Activated T-helper 2 cell treated with anti-CD3 and anti-CD28 coated beads, Interferon-gamma antibody, Interleukin-2, Interleukin-4, amounts not matched to agents 10 μg/mL and 5 μg/mL and 100 μg/mL, durations not matched to agents 14 hours and 24 hours and 36 hours (primary cell): ENCODE measurements at places on chromosomes 7 and 10.

GRCh38 chr10:72597897-72598296 is 28.0 kb downstream of the MICU1 start:
- DNase-seq = no peak

DNA sequence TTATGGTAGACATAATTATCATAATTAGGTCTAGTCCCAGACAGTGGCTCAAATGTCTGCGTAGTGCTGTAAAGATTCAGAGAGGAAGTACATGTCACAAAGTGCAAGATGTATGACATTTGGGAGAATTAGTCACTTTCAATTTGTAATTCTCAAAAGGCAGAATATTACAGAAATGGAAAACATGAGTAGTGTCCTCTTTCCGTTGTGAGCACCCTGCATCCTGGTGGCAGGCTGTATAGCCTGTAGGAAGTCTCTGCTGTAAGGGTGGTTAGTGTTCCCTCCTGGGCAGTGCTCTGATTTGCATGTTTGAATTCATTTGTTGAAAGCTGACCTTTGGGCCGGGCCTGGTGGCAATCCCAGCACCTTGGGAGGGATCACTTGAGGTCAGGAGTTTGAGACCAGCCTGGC is 17.0 kb downstream of the CDK14 start:
- DNase-seq = no peak

DNA sequence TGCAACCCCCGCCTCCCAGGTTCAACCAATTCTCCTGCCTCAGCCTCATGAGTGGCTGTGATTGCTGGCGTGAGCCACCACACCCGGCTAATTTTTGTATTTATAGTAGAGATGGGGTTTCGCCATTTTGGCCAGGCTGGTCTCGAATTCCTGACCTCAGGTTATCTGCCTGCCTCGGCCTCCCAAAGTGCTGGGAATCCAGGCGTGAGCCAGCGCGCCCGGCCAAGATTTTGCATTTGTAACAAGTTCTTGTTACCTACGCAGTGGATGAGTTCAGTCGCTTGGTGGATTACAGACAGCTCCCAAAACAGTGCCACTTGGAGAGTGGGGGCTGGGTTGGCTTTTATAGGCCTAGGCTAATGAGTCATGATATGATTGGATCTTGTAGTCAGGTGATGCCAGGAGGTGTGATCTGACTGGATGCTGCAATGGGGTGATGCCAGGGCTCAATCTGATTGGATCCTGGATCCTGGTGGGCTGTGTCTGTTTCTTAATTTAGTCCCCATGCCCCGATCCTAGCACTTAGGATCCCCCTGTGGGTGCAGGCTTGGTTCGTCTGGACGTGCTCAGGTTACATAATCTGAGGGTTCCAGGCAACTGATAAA is 20.3 kb downstream of the SBDS start:
- DNase-seq = no peak

DNA sequence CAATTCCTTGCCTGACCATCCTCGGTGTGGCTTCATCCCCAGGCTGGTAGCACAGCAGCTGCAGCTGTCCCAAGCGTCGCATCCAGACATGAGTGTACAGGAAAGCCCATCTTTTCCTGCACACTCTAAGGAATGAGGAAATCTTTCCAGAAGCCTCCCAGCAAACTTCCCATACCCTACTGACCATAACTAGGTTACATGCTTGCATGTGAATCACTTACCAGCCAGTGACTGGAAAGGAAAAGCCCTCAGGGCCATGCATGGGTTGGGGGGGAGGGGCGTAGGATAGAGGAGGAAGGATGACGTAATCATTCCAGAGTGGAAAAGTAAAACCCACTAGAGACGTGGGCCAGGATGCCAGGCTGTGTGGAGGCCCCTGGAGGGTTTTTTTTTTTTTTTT is 18.9 kb upstream of the ZNF212 start:
- DNase-seq = no peak

- no peak for DNase-seq
Measured at GRCh38 chr7:30146127-30146612, 11.4 kb downstream of the MTURN start.

DNA sequence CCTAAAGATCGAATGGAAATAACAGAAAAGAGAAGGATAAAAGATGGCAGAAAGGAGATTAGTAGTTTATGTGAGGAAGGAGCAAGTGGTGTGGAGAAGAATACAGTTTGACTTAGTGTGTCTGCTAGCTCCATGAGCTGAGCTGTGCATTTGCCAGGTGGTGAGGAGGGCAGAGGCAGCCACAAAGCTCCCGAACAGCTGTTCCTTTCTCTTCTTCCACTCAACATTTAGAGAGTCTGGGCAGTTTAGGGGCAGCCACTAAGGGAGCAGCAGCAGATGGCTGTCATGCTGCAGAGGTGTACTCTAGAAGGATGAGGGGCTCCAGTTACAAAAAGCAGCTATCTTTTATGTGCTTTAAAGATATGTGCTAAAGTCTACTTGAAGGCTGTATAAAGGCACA is 674.4 kb downstream of the GRM8 start:
- DNase-seq = no peak

- no peak for DNase-seq
Measured at GRCh38 chr10:97096261-97097083, 89.3 kb downstream of the SLIT1 start.

- DNase-seq = no peak
Measured at GRCh38 chr10:69223028-69223342, 2.9 kb downstream of the HKDC1 start.

GRCh38 chr10:14583252-14583651 is 191.4 kb downstream of the FAM107B start:
- peak; percentile 71 for DNase-seq

DNA sequence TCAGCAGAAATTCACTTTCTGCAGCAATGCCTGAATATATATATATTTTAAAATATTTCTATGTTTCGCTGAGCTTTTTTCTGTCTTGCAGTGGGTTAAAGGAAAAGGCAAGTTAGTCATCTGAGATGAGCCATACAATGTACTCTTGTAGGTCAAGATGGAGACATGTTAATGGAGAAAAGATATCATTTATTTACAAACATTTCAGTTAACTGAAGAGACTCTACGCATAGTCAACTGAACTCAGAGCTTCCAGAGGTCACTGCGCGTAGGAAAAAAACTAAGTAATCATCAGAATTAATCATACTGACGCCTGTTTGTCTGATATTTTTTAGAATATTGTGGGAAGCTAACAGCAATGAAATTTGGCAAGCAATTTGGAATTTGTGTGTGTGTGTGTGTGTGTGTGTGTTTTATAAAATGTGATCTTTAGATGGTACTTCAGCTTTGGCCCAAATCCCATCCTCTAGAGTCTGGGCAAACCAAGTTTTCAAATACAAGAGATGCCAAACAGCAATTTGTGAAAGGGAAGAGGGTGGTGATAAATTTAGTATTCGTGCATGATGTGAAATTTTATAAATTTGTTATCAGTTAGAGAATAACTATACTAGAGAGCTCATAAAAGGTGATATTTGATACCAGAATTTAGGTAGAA is 193.9 kb upstream of the AGR3 start:
- no peak for DNase-seq

GRCh38 chr7:142809671-142810070 is 38.9 kb downstream of the PRSS2 start:
- no peak for DNase-seq

- no peak for DNase-seq
Measured at GRCh38 chr7:30177965-30178364, 43.2 kb downstream of the MTURN start.

DNA sequence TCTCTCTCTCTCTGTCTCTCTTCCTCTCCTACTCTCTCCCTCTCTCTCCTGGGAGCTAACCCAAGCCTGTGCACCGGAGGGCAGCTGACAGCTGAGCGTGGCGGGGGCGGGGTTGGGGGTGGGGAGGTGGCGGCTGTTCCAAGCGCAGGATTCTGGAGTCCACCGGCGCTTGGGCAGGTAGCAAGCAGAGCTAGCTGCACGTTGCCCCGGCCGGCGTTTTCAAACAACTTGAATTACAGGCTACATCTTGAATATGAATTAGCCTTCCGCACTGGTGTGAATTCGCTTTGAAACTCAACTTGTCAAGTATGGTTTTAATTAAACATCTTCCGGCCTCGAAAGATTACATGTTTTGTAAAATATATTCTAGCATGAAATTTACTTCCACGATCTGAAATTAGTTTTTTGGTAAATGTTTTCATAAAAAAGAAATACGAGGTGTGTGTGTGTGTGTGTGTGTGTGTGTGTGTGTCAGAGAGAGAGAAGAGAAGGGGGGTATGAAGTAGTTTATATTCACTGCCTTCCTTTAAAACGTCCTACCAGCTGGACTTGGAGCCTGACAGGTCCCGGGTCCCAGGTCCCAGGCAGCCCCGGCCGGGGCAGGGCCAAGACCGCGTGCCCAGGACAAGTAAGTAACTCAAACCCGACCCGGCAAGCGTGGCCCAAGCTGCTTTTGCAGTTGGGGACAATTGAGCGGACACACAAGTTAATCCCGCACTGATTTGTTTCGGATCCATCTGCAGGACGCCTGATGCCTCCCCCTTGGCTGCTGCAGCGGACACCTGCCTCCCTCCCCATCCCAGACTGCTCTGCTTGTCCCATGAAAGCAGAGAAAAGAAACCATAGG is 9.0 kb upstream of the DLX6 start:
- DNase-seq = no peak

DNA sequence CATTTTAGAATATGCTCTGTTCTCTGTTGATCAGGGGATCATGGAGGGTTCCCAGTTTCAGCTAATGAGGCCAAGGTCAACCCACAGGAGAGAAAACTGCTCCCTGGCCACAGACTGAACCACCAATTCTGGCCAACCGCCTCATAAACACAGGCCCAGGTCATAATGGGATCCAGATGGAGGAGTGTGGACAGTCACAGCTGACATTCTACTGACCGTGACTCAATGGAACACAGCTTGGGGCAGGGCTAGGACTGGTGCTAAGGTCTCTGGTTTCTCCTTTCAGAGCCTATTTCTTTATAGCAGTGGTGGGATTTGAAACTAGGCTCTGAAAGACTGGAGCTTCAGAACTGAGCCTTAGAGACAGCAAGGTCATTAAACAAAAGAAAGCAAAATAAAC is 68.3 kb downstream of the HIPK2 start:
- no peak for DNase-seq

DNA sequence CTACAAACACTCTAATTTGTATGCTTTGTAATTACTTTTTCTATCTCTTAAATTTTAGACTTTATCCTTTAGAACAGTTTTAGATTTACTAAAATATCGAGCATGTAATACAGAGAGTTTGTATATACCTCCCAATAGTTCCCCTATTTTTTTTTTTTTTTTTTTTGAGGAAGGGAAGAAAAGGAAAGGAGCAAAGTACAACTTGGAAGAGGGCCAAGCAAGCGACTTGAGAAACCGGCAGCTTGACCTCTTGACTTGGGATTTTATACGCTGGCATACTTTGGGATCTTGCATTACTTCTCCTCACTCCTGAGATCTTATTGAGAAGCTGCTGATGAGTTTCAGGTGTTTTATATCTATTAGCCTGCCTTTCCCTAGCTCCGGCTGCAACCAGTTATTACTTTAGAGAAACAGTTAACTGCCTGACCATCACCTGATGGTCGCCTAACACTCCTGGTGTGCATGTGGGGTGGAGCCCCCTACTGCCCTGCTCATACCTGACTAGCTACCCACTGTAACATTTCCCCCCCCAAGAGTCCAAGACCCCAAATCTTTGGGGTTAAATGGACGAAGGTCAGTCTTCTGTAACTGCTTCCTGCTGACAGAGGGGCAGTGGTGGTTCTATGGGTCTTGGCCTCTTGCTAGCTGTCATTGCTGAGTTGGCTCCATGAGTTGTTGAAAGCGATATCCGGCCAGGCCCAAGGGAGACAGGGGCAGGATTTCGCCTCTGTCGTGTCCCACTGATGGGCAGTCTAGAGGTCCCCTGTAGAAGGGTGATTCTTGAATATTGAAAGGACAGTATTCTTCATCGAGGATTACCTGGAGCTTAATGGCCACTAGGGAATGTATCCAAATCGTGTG is 28.5 kb downstream of the MKLN1 start:
- DNase-seq = no peak

GRCh38 chr7:44133295-44133694 is 7.8 kb downstream of the MYL7 start:
- DNase-seq = no peak

- no peak for DNase-seq
Measured at GRCh38 chr10:36819781-36820180, 305.6 kb upstream of the ANKRD30A start.

DNA sequence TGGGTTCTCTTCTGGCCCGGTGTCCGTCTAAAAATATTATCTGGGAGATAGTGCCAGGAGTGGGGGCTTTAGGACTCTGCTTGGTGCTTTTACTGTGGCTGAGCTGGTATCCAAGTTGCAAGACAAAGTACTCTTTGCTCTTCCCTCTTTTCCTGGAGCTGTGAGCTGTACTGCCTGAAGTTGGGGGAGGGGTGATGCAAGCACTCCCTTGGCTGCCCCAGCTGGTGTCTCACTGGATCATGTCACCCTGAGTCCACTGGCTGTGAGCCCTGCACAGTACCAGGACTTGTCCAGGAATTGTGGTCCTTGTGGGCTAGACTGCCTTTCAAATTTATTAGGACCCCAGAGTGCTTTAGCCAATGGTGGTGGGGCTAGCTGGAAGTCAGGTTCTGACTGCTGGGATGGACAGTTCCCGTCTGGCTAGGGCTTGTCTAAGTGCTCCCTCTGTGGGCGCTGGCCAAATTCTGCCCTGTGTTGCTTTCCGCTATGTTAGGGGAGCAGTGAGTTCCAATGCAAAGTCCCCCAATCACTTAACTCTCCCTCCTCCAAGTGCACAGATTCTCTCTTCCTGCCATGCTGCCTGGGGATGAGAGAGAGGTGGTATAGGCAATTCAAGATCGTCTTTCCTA is 13.1 kb downstream of the CC2D2B start:
- no peak for DNase-seq

DNA sequence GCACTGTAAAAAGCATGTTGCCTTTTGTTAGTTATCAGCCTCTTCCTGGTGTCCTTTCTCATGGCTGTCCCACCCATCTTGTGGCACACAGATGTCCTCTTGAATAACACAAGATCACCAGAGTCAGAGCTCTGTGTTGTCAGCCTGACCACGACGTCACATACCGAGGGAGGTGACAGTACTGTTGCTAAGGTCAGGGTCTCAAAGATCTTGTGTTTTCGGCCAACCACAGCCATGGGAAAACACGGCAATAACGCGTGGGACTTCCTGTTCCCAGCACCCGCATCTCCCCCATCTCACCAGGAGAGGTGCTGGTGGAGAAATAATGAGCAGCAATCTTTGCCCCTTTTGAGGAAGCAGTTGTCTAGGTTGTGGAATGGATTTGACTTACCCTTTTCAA is 40.4 kb downstream of the NPVF start:
- DNase-seq = no peak

DNA sequence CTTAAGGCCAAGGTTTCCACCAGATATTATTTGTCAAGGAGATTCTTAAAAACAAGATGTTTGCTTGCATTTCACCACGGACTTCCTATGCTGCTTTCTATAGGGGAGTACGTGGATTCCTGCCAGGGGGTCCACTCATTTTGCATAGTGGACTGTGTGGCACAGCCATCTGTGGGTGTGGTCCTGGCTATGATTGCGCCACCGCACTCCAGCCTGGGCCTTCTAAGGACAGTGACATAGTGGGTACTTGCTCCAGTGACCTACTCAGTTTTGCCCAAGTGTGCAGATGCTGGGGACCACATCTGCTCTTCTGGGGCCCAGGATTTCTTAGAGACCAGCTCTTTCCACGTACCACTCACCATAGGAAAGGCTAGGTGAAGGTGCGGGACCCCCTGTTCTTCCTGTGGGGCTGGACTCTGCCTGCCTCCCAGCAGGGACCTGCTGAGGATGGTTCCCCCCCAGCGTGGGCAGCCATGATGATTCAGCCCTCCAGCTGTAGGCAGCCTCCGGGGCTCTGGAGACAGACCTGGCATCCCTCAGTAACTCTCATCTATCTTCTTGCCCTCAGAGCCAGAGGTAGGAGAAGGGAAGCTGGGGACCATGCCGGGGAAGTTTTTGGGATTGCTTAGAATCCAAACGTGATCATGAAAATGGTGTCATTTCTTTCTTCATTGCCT is 42.9 kb downstream of the HK1 start:
- DNase-seq = no peak

GRCh38 chr10:75390178-75390577 is 11.4 kb downstream of the ZNF503 start:
- no peak for DNase-seq
